ENCODE measurements at places on chromosomes 12 and 14.
A peak's percentile ranks its signal among the peaks of the same experiment; 100 is the strongest.

GRCh38 chr12:43891856-43892574, 56.1 kb downstream of the TMEM117 start:
- no peak for DNase-seq

- peak; percentile 19 for DNase-seq
Measured at GRCh38 chr12:111788178-111788654, 21.5 kb downstream of the ALDH2 start.

DNA sequence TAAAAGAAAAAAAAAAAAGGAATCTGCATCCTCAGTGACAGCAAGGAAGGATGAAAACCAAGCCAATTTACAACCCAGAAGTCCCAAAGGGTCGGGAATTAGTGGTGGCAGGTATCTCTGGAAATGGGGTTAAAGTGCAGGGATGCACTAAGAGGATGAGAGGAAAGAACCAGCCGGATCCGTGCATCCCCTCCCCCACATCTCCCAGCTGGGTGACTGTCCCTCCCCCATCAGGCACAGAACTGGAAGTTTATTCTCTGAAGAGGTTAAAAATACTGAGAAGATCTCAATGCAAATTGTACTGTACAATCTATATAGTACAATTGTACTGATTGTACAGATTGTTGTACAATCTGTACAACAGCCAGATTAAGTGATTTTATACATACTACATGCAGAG, 15.4 kb downstream of the CLMN start:
- DNase-seq, result no peak

DNA sequence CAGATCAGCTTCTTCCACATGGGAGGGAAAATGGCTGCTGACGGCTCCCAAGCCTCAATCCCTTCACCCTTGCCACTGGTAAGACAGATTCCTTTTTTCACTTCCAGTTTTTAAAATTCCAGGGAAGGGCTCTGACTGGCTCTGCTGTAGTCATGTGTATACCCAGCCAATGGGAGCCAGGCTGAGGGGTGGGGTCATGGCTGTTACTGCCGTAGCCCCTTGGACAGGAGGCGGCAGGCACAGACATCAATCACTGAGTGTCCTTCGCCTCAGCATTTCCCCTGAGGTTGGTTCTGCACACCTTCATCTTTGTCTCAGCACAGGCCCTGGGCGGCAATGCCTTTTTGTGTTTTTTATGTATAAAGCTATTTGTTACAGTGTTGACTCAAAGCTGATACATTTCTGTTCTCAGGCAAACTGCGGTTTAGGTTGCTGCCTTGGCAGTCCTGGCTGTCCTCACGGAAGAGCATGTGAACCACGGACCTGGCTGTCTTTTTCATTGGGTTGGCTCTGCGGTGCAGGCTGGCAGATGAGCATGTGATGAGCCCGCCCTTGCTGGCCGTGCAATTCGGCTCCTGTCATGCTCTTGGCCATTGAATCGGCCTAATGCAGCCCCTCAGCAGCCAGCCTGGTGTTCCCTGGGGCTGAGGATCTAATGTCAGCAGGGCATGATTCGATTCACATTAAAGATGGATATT, 74.3 kb downstream of the PPM1A start:
- no peak for DNase-seq

DNA sequence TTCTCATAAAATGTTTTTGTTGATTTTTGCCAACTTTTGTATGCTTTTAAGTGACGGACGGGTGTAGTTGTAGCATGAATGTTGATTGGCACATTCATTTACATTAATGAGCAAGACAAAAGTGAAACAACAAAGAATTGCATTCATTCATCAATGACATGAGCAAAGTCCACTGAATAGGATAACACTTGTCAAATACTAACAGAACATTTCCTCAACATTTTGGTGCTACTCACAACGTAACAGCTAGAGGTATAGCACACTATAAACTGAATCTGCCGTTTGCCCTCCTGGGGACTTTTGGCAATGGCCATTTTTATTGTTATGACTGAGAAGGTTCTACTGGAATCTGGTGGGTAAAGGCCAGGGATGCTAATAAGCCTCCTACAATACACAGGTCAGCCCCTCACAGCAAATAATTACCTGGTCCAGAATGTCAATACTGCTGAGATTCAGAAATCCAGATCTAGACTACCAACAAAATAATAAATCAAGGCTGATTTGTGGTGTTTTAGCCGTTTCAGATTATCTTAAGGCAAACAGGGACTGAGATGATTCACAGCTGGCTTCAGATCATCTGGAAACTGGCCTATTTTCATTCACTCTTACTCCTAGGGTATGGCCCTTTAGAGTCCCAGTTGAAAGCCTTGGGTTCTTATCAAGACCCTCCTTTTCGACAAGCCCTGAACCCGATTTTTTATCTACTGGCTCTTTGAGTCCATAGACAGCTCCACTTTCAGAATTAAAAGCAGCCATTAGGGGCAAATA, 22.5 kb upstream of the CDKN3 start:
- DNase-seq, result no peak

- DNase-seq, result no peak
Measured at GRCh38 chr14:34138175-34138574, 187.3 kb upstream of the EGLN3 start.

DNA sequence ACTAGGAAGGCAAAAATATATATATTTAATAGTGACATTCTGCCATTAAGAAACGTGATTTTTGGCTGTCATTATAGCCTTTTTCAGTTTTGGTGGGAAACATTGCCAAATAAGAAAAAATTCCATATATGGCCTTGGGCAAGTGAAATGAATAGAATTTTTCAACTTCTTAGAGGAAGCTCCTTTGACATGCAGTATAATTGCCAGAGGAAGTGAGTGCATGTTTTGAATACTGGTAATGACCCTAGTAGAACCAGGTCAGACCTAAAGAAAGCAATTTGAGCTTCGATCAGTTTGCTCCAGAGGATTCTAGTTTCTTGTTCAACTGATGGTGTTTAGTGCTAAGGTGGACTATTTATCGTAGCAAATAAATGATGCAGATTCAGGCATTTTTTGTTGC, 26.2 kb upstream of the TRIM9 start:
- no peak for DNase-seq

GRCh38 chr12:68305278-68305677, 26.9 kb downstream of the MDM1 start:
- no peak for DNase-seq

- DNase-seq, result no peak
Measured at GRCh38 chr14:92309968-92310530, 12.9 kb upstream of the SLC24A4 start.

DNA sequence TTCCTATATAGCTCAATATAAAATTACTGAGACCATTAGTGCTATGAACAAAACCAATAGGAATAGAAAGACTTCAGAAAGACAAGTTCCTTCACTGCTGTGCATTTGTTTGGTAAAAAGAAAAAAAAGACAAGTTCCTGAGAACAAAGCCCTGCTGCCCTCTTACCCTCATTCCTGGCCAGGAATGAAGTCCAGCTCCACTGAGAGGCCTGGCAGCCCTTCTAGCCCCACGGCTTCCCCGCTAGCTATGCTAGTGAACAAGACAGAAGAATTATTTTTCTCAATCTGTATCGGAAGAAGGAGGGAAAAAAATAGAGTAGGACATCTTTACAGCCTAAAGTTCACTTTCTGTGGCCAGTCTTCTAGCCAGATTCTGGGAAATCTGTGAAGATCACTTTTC, 1.6 kb downstream of the MFAP5 start:
- no peak for DNase-seq

DNA sequence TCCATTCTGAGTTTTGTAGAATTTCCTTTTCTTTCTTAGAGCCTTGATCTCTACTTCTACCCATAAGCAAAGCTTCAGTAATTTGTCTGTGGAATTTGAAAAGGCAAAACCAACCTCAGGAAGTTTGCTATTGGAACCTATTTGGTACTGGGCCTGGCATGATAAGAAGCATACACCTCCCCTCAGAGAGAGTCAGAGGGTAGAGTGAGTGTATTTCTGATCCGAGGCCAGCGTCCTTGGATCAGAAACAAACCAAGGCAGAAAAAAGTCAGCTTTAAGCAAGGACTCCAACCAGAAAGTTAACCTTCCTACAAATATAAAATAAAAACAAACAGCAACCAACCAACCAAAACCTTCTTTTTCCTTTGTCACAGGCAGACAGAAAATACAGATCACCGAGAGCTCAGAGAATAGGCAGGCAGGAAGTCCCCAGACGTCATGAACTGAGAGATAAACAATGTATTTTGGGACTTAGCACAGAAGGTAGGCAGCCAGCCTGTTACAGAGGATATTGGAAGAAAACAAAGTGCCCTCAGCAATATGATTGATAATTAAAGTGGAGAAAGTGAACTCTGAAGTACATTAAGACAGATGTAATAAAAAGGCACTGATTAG, 141.5 kb downstream of the NEDD1 start:
- no peak for DNase-seq
